Stimulated activated CD8-positive, alpha-beta memory T cell treated with anti-CD3 and anti-CD28 coated beads, Interleukin-4, amount 100 ng/mL, for 1 hour (primary cell): ENCODE measurements at places on chromosomes 12 and 14.

GRCh38 chr14:99615497-99616157, 11.6 kb upstream of the CCDC85C start:
- DNase-seq = no peak

- no peak for DNase-seq
Observed at GRCh38 chr14:34119107-34119858, 168.4 kb upstream of the EGLN3 start.

- DNase-seq = no peak
Observed at GRCh38 chr12:14473707-14474287, 93.9 kb downstream of the PLBD1 start.

GRCh38 chr14:39873791-39874190, 441.6 kb upstream of the FBXO33 start:
- no peak for DNase-seq

DNA sequence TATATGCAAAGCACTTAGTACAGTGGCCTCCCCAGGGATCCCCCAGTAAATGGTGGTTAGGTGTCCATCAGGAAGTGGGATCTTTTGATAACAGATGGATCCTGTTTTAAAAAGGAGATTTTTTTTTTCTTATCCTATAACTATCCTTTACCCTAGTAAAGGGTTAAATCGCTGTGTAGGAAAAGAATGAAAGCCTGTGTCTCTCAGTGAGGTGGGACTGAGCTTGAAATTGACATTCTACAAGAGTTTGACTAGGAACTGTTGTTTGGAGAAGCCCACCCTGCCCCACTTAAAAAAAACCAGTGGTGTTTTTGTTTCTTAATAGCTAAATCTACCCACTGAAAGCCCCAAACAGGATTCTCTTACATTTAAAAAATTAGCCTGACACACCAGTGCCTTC, 112.2 kb upstream of the EGLN3 start:
- DNase-seq = no peak

GRCh38 chr12:117370588-117370987, 9.2 kb upstream of the NOS1 start:
- no peak for DNase-seq

GRCh38 chr12:106847861-106848260, 73.4 kb downstream of the RIC8B start:
- DNase-seq = no peak

GRCh38 chr12:88298761-88299242, 156.7 kb downstream of the TMTC3 start:
- DNase-seq = no peak

- DNase-seq = no peak
Observed at GRCh38 chr14:91363776-91364523, 53.7 kb downstream of the CCDC88C start.

DNA sequence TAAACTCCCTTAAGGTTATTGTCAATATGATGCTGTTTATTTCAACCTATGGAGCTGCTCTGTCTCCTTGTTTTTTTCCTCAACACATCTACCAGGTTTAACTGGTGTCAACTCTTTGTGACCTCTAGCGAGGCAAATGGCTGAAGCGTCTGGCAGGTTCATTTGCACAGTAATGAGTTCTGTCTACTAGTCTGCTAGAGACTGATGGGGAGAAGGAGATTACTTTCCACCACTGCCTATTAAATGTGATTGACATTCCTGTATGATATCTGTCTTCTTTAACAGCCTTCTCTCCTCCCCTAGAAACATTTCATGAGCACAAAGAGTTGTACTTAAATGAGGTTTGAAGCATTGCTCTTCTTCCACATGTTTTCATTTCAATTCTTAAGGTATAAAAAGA, 253.7 kb downstream of the SLC6A15 start:
- no peak for DNase-seq

- no peak for DNase-seq
Observed at GRCh38 chr14:101585211-101585610, 23.9 kb downstream of the DIO3 start.

- peak; percentile 16 for DNase-seq
Observed at GRCh38 chr12:50166799-50167048, 445 bp downstream of the CERS5 start.

DNA sequence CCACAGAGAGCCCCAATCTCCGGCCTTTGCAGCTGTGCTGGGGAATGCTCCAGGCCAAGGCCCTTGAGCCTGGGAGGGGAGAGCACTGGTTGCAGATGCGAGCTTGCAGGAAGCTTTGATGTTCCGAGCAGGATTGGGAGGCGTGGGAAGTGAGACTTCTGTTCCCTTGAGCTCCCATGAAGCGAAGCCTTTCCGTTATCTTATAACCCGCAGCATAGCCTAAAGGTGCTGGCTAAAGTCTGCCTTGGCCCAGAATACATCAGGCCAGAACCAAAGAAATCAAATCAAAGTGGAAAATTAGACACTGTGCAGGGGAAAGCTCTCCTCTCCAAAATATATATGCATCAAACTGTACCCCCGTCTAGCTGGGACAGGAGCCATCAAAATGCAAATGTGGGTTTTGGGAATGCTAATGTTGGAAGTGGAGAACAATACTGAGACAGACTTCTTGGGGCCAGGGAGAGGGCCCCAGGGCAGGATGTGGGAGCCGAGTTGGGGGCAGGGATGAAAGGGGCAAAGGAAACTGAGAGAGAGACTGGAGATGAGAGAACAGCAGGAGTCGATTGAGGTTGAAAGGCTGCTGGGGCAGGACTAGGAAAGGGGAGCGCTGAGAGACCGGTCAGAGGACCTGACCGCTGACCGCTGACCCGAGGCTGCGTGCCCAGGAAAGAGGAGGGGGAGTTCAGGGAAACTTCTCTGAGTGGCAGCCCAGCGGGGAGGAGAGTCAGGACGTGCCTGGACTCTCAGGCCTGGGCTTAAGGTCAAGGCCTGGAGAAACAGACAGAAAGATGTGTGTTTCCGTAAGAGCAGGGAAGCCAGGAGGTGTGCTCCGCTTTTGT, 152.2 kb upstream of the PARP11 start:
- no peak for DNase-seq
